ENCODE measurements at places on chromosomes 5 and 9.
A peak's percentile ranks its signal among the peaks of the same experiment; 100 is the strongest.

DNA sequence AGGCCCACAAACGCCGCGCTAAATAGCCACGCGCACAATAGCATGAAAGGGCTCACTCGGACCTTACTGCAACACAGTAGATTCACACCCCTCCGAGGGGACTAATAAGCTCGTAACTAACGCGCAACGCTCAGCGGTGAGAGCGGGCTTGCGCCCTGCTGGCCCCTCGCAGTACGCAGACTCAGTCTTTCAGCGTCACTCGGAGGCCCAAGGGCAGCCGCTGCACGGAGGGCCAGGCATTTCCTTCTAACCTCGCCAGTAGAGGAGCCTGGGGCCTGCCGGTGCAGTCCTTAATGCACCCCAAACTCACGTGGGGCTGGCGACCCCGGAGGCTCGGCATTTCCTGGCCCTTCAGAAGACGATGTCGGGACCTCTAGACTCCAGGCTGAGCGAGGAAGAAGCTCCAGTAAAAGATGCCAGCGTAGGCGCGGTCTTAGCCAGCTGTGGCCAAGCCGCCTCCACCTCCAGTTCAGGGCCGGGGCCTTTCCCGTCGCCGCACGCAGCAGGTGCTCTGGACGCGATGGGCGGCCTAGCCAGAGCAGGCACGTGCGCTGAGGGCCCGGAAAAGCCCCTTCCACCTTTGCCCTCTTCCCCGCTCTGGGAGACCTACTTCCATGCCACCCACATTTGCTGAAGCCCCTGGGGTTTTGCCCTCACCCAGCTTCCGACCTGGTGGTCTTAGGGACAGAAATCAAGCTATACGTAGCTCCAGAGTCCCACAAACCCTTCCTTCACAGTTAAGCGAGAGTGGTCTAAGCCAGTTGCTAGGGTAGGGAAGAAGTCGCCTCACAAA is 38.3 kb upstream of the TIFAB start:
- DNase-seq, result no peak

DNA sequence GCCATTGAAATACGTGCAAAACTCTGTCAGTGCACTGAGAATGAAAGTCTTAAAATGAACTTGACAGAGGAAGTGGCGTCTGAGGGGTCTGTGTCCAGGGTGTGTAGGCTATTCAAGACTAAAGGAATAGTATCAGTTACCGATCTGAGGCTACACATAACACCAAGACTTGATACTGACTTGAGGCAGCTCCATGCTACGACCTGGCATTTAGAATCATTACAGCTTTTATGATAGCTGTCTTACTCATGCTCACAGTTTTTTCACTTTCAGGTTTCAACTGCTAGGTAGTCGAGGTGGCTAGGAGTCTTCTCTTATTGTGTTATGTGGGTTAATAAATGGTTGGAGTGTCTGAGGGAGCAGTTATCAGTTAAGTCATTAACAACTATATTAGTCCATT is 92.8 kb upstream of the SLCO6A1 start:
- DNase-seq, result no peak

DNA sequence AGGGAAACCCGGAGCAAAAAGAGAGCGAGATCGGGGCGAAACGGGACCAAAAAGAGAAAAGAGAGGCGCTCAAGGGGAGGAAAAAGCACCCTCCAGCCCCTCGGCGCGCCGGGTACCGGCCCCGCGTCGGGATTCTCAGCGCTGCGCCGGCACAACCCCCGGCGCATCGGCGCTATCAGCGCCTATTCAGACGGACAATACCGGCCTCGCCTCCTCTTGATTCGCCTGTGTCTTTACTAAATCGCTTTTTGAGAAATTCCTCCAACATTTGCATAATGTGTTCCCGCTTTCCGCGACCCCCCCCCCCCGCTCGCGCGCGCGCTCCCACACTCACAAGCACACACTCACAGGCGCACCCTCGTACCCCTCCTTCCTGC is 578 bp downstream of the LHX6 start:
- peak; percentile 31 for DNase-seq

DNA sequence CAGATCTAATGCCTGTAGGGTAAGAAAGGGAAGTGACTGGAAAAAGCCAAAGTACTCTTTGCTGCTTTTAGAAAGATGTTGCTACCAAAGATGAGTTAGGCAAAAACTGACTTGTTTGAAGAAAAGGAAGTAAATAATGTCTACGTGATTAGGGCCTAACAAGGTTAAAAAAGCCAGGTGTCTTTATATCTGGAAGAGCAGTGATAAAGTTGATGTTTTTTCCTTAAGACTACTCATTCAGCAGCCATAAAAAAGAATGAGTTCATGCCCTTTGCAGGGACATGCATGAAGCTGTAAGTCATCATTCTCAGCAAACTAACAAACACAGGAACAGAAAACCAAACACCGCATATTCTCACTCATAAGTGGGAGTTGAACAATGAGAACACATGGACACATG is 13.5 kb upstream of the AMACR start:
- no peak for DNase-seq

GRCh38 chr9:106284296-106284695 is 578.7 kb upstream of the ZNF462 start:
- no peak for DNase-seq

GRCh38 chr9:91944711-91945110 is 5.3 kb downstream of the ROR2 start:
- DNase-seq, result no peak

- no peak for DNase-seq
Measured at GRCh38 chr9:109715344-109715743, 64.7 kb upstream of the PALM2AKAP2 start.

- no peak for DNase-seq
Measured at GRCh38 chr5:119313658-119314605, 41.9 kb upstream of the TNFAIP8 start.

GRCh38 chr5:52693280-52693679 is 94.4 kb upstream of the ITGA1 start:
- no peak for DNase-seq

DNA sequence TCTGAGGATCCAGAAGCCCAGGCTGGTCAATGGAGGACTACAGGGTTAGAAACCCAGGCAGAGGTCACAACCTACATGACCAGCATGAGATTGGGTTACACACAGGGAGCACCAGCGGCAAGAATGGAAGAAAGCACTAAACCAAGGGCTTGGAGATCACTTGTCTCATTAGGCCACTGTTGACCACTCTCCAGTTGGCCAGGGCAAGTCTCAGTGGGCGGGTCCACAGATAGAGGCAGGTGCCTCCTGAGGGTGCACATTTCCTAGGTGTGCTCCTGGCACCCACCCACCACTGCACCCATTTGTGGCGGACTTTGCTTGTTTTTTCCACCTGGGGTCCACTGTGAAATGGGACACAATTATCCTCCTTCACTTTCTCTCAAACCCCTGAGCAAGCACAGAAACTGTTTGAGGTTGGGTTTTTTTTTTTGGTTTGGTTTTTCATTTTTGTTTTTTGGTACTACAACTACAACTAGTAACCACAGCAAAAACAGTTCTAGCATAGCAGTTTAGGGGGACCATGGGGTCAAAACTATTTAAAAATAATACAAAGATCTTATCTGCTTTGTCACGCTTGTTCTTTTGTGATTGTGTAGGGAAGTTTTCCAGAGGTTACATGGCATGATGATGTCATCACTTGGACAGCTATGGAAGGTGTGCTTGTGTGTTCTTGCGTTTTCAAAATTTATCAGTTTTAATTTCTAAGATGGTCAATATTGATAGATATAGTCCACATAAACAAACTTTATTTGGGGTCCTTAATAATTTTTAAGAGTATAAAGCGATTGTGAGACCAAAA is 6.1 kb downstream of the NPR2 start:
- no peak for DNase-seq

GRCh38 chr5:124648902-124649467 is 97.5 kb downstream of the ZNF608 start:
- no peak for DNase-seq

DNA sequence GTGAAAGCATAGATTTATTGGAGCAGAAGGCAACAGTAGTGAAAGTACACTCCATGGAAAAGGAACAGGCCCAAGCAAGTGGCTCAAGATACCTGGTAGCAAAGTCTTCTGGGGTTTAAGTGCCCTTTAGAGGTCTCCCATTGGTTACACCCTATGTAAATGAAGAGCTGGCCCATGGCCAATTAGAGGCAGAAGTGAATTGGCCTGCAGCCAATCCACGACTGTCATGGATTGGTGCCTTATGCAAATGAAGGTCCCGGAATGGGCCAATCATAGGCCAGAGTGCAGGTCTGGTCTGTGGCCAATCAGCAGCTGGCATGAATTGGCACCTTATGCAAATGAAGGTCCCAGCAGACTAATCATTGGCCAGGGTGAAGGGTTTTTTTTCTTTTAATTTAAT is 64.2 kb upstream of the PCSK5 start:
- DNase-seq, result no peak

DNA sequence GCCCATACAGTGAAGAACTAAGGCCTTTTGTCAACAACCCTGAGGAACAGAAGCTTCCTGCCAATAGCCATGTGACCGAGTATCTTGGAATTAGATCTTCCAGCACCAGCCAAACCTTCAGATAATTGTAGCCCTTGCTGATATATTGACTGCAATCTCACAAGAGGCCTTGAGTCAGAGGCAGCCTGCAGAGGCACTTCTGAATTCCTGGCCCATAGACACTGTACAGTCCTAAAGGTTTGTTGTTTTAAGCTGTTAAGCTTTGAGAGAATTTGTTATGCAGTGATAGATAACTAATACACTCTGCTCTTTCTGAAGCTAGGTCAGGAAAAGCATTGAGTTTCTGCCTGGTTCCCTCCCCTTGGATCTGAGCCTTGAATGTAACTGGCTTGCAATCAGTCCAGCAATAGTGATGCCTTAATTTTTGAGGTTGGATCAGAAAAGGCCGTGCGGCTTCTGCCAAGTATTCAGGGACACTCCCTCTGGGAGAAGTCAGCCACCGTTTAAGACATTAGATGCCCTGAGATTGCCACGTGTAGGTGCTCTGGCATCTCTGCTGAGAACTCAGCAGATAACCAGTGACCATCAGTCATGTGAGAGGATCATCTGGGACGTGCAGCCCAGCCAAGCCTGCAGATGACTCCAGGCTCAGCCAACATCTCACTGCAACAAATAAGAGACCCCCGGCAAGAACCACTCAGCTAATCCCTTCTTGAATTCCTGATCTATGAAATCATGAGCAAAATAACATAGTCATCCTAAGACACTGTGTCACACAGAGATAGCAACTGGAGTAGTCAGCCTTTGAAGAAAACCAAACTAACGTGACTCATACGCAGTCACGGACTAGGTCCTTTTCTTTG is 126.8 kb upstream of the STC2 start:
- DNase-seq, result no peak

DNA sequence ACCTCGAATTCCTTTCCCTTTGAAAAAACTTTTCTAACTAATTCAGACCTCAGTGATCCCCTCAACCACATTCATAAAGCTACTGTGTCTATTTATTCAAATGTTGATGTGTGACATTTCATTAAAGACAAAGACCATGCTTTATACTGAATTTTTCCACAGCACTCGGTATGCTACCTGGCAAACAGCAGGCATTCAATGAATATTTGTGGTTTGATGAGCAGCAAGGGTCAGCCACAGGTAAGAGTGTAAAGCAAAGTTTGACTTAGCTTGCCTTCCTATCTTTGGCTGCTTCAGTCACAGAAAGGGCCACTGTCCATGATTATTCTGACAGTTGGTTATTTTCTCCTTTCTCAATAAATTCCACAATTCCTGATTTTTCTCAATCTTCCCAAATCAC is 5.1 kb upstream of the CDC42SE2 start:
- no peak for DNase-seq

DNA sequence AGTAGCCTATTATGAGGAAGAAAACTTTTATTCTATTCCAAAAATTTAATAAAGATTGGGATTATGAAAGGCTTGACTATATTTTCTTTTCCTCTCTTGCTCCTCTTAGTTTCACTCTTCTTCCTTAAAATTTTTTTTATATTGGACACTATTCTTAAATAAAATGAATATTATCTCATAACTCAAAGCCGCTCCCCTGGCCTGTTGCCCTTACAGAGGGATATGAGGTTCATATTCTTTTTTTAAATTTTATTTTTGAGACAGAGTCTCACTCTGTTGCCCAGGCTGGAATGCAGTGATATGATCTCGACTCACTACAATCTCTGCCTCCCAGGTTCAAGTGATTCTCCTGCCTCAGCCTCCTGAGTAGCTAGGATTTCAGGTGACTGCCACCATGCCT is 106.8 kb upstream of the MPDZ start:
- DNase-seq, result no peak

DNA sequence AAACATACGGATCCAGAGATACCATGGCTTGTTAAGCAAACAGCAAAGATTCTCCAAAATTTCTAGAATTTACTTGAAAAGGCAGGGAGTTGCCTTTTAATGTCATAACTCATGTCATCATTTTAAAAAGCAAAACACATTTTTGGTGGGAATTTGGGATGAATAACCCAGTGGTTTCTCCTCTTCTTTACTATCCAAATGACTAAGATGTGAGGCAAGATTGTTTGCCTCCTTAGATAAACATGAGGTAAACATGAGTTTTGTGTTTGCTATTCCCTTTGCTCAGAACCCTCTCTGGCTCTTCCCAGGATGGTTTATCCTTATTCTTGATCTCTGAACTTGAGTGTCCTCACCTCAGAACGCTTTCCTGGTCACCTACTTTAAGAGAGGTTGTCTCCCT is 267.0 kb downstream of the EBF1 start:
- no peak for DNase-seq

DNA sequence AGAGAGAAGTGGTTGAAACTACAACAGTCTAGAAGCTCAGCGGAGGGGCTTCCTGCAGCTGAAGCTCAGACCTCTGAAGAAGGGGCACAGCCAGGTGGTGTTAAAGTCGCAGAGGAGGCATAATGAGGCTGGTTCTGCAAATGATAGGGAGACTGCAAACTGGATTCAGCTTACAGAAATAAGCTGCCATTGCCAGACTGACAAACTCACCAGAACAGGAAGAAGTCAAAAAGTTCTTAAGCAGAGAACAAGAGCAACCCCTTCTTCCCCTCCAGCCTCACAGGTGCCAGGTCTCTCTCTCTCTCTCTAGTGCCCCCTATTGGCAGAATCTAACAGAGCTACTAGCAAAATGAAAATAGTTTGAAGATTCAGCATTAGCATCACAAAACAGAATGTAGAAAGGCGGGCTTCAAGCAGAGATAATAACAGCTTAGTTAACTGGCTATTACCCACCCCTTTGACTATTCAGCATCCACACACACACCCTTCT is 76.7 kb downstream of the GRAMD2B start:
- no peak for DNase-seq

- no peak for DNase-seq
Measured at GRCh38 chr9:125523681-125524080, 183.3 kb downstream of the MAPKAP1 start.

DNA sequence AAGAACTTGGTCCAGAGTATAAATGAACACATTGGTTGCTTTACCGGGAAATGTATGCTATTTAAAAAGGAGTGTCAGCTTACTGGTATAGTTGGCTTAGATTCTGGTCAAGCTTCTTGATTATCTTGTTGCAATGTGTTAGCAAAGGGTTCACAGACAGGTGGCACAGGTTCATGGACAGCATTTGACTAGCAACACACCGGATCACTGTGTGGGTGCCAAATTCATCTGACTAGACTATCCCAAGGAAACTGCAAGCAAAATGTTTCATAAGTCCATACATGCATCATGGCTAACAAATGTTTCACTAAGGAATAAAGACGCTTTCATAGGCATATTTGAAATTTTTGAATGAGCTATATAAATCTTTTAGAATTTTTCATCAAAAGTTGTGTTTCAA is 274.1 kb downstream of the PLK2 start:
- DNase-seq, result no peak

GRCh38 chr9:89941875-89942274 is 337.1 kb downstream of the GADD45G start:
- DNase-seq, result no peak
